ENCODE measurements at places on chromosomes 5 and 9.

DNA sequence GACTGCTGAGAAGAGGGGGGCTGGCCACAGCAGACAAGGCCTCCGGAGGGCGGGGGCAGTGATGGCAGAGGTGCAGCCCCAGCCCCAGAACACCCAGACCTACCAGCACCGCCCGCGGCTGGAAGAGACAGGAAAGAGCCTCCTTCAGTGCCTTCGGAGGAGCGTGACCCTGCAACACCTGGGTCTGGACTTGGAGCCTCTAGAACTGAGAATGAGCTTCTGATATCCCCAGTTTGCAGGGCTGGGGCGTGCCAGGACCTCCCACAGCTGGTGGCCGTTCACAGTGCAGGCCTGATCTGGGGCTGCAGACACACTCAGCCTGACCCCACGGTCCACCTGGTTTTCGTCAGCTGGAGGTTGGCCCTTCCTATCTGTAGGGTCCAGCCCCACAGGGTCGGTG, 9.1 kb downstream of the LCN10 start:
- DNase-seq: no peak

DNA sequence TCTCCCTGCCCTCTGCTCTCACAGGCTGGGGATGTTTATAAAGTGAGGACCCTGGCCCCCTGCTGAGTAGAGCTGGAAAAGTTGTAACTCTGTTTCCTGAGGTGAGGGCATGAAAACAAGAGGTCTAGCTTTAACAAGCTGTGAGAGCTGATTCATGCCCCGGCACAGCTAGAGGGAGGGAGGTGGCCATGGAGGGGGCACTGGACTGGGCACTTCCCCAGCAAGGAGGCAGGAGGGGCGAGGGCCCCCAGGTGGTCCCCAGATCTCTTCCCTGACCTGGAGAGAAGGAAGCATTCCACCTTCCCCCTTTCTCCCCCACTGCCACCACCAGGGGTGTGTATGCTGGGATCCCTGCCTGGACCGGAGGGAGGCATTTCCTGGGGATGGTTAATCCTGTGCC, at the start of gene MSMP:
MSMP (minus strand) TSS at position 13 of the 400 bp plus-strand sequence. CDS start 147 bp downstream, outside the sequence.
- no peak for DNase-seq

DNA sequence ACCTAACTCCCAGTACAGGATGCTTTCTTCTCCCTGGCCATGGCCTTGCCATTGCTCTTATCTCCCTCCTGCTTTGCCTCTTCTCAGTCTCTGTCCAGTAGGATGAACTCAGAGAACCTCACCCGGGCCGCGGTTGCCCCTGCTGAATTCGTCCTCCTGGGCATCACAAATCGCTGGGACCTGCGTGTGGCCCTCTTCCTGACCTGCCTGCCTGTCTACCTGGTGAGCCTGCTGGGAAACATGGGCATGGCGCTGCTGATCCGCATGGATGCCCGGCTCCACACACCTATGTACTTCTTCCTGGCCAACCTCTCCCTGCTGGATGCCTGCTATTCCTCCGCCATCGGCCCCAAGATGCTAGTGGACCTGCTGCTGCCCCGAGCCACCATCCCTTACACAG, at the start of gene OR5C1:
OR5C1 (plus strand) TSS at position 103 of the 400 bp plus-strand sequence; CDS start at position 103, 0 bp downstream.
- DNase-seq: no peak

GRCh38 chr9:134384811-134385479, 58.7 kb downstream of the RXRA start:
- DNase-seq: no peak

GRCh38 chr5:87751824-87752223, 339.1 kb upstream of the CCNH start:
- no peak for DNase-seq

- DNase-seq: no peak
Observed at GRCh38 chr5:351921-352245, 30.4 kb downstream of the AHRR start.

DNA sequence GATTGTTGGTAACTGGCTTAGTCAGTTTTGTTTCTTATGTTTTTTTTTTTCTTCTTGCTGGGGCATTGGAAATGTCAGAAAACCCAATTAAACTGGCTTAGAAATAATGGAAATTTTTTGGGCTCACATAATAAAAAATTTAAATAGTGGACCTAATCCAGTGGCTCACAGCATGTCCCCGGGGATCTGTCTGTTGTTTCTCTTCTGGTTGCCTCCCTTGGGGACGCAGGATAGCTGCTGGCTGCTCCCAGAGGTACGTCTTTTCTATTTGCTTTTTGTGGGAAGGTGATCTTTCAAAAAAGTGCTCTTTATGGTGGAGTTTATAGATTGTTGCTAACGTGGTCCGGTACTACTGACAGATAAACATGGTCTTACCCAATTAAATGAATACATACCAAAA, 52.2 kb downstream of the LMNB1 start:
- DNase-seq: no peak

DNA sequence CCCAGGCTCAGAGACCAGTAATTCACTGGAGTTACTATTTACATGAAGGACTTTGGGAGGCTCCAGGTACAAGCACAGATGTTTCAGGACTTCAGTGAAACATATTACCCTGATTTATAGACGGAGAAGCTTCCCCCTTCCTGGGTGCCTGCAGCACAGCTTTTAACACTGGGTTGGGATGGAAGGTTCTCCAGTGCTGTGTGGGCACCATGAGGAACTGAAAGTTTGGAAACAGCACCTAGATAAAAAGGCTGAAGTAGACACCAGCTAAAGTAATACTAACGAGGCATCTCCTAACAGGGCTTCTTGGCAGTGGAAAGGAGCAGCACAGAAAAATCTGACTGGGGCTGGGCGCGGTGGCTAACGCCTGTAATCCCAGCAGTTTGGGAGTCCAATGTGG, 70.7 kb downstream of the GCNT1 start:
- DNase-seq: no peak

- no peak for DNase-seq
Observed at GRCh38 chr9:32899761-32900160, 101.7 kb downstream of the APTX start.

DNA sequence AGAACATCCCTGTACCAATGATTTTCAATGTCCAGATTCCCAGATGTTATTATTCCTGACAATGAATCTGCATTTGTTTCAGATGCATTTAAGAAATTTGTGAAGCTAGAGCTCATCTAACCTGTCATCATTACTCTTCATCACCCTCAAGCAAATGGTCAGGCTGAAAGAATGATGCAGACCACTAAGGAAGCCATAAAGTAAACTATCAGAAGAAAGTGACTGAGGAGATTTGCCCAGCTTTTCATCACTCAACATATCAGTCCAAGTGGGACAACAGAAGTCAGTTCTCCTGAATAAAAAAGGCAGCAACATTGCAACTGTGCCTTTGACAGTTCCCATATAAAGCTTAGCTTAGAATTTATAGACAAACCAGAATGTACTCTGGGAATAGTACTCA, 419.9 kb downstream of the PDE4D start:
- no peak for DNase-seq
